Naive thymus-derived CD8-positive, alpha-beta T cell (primary cell): ENCODE measurements at places on chromosomes 13 and 19. TPM values are rescaled to one million over a fixed set of nuclear protein-coding genes. Genes with fewer than 3 reads are reported as not detected.

TYK2 gene
- 313 TPM for total RNA-seq

ZNF534 gene
- not detected for total RNA-seq

NTF4 gene
- not detected for total RNA-seq

KIR2DL3 gene
- 0.23 TPM for total RNA-seq

LCP1 gene
- 391 TPM for total RNA-seq

FCER2 gene
- 1.7 TPM for total RNA-seq

PDE4C gene
- total RNA-seq = not detected

TMEM145 gene
- not detected for total RNA-seq

ZNF780B gene
- 70.8 TPM for total RNA-seq

RHPN2 gene
- total RNA-seq = 2.8 TPM

PLEKHA4 gene
- total RNA-seq = 6.6 TPM

SAFB2 gene
- 221 TPM for total RNA-seq

SIGLEC10 gene
- 0.68 TPM for total RNA-seq

DIRAS1 gene
- total RNA-seq = 0.77 TPM

F2RL3 gene
- total RNA-seq = not detected

ARHGAP45 gene
- 1,060 TPM for total RNA-seq

SIAH3 gene
- 3.7 TPM for total RNA-seq

MAB21L1 gene
- total RNA-seq = not detected

RNF113B gene
- total RNA-seq = not detected

TNFRSF19 gene
- 0.16 TPM for total RNA-seq

TSSK6 gene
- 10.8 TPM for total RNA-seq

SBK2 gene
- not detected for total RNA-seq

ZNF576 gene
- 17.1 TPM for total RNA-seq

ZNF573 gene
- total RNA-seq = 31.1 TPM

LINGO3 gene
- 1.4 TPM for total RNA-seq

PALM3 gene
- total RNA-seq = not detected

FFAR1 gene
- not detected for total RNA-seq
